H7 (cell line): ENCODE measurements at places on chromosomes 4 and X.

DNA sequence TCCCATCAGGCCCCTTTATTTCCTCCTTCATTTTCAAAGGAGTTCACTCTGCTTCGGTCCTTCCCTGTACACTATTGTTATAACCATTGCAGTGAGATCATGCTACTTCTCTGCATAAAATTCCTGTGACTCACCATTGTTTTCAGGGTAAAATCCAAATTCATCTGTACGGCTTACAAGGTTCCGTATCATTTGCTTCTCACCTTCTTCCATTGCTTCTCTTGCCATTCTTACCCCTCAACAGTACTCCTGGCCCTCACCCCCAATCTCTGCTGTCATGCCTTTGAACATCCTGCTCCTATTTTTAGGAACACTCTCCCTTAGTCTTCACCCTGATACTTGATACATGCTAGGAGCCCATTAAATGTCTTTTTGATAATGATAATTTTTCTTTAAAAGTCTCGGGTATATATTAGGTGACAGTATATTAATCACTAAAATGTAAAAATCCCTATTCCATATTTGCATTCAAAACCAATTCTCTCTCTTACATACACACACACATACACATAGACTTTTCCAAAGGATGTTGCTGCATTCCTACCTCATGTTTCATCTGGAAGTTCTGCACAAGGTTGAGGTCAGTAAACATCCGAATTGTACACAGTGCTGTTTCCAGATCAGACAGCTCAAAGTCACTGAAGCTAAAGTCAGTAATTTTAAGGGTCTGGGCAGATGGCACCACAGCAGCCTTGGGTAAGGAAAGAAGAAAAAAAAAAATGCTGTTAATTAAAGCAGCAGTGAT lies 103.4 kb downstream of the PDE5A start:
- no peak for DNase-seq

DNA sequence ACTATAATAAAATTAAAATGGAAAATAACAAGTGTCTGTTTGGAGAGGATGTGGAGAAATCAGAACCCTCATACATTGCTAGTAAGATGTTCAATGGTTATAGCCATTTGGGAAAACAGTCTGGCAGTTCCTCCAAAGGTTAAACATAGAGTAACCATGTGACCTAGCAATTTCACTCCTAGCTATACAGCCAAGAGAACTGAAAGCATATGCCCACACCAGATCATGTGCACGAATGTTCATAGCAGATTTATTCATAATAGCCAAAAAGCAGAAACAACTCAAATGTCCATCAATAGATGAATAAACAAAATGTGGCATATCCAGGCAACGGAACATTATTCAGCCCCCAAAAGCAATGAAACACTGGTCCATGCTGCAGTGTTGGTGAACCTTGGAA lies 9.4 kb upstream of the CCNQ start:
- DNase-seq = no peak

GRCh38 chrX:40719731-40720130 lies 15.6 kb downstream of the MED14 start:
- no peak for DNase-seq

- DNase-seq = no peak
Measured at GRCh38 chr4:103400405-103400804, 202.3 kb upstream of the CENPE start.

DNA sequence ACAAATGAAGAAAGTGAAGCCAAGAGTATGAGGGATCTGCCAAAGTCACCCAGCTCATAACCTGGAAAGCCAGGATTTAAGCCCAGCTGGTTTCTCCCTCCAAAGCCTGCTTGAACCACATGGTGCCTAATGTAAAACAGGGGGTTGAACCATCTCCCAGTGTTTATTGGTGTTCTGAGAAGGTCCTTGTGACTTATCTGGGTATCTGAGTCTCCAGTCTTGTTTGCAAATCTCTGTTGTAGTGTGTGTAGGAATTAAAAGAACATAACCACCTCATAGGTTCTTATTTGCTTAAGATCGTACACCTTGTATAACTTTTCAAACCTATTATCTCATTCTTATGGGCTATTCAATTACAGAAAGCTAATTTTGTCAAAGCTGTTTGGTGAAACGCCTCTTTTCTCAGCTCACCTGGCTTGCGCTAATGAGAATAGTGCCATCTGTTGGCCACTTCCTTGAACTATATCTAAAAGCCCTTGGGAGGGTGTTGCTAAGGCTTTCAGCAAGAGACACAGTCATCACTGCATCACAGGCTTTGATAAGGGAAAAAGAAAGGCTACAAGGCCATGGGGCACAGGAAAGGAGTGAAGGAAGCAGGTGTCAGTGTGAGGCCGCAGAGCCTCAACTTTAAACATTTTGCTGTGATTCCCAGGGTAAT lies 34.0 kb downstream of the ETDB start:
- DNase-seq = peak; percentile 64

DNA sequence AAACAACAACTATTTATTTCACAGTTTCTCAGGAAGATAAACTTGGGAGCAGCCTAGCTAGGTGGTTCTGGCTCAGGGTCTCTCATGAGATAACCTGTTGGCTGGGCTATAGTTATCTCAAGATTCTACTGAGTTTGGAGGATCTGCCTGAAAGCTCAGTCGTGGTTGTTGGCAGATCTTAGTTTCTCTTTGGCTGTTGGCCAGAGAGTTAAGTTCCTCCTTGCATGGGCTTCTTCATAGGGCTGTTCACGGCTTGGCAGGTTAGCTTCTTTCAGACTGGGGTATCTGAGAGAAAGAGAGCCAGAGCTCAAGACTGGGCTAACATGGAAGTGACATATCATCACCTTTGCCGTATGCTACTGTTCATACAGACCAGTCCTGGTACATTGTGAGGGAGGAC lies 28.7 kb downstream of the SEC24B start:
- no peak for DNase-seq
